LNCaP clone FGC (cell line): ENCODE measurements at places on chromosomes 4 and X.
A peak's percentile ranks its signal among the peaks of the same experiment; 100 is the strongest.

DNA sequence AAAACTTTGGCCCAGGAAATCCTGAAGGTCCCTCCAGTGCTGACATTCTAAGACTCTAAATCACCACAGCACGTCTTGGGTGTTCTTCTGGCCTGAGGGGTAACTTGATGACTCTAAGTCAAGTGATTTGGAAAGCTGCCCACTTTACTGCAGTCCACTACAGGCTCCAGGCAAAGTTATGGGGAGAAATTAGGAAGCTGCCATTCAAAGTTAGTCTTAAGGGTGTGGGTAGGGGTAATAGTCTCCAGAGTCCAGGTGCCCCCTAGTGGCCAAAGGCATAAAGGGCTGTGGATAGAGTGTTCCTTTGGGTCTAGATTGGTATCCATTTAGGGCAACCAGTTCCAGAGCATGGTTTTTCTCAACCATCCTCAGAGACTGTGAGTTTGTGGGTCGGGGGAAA lies 38.7 kb upstream of the SLC16A2 start:
- peak; percentile 4 for DNase-seq

GRCh38 chr4:7782783-7783182 lies 156.9 kb downstream of the AFAP1 start:
- no peak for DNase-seq

GRCh38 chr4:6184169-6184568 lies 16.2 kb downstream of the JAKMIP1 start:
- DNase-seq: no peak

DNA sequence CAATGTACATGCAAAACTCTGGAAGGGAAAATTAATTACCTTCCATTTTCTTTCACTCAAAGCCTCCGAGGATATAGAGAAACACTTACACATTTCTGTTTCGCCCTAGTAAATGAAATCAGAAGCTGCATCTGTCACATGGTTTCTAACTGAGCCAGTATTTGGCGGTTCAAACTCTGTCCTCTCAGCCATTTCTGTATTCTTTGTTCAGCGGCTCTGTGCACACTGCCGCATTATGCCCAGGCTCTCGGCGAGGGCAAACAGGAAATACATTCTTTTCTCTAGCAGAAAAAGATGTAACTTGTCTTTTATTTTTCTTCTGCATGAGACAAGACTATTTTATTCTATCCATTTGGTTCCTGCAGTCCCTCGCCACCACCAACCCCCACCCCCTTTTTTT lies 71.4 kb upstream of the GPM6B start:
- no peak for DNase-seq

- DNase-seq: no peak
Observed at GRCh38 chr4:159343116-159343515, 240.2 kb downstream of the RAPGEF2 start.

GRCh38 chrX:34956916-34957315 lies 14.3 kb downstream of the FAM47B start:
- no peak for DNase-seq

GRCh38 chr4:7286170-7286569 lies 93.8 kb downstream of the SORCS2 start:
- no peak for DNase-seq

DNA sequence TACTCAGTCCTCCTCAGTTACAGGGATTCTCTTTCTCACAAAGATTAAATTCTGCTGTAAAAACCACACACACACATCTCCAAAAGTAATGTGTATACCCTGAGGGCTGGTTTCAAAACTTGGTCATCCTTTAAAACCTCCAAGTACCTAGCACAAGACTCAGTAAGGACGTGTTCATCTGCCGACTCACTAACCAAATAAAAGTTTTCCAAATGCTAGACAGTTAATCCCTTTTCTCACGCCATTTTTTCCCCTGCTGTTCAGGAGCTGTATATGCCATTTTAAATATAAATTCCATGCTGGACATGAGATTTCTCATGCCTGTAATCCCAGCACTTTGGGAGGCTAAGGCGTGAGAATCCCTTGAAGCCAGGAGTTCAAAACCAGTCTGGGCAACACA lies 3.9 kb upstream of the SAT1 start:
- DNase-seq: no peak

DNA sequence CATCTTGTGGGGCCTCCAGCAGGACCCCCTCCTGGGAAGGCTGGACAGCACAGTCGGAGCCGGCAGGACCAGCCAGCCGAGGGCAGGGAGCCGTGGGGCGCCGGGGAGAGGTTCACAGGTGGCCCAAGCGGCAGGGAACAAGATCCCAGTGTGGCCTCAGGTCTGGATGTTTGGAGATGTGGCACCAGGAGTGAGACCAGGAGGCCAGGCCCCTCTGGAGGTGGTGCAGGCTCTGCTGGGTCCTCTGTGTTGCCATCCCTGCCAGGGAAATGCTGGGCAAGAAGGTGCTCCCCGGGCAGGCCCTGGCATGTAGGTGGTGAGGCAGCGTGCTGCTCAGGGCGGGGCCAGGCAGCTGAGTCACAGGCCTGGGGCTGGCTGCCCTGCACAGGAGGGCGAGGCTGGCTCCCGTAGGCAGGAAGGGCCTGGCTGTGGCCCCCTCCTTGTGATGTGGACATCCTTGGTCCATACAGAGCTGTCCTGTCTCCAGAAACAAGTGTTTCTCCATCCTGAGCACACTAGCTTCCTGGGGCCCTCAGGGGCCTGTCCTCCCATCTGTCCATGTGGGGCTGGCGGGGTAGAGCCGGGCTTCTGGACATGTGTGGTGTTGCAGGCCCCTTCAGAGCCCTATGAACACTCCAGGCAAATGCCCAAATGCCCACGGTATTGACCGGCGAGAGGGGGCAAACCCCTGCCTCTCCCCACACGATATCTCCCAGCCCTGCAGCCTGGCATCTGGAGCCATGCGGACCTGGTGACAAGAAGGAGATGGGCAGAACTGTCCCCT lies 4.8 kb upstream of the HGFAC start:
- DNase-seq: peak; percentile 27

- no peak for DNase-seq
Observed at GRCh38 chr4:913280-913618, 18.9 kb downstream of the GAK start.

- no peak for DNase-seq
Observed at GRCh38 chrX:49838374-49838773, 9.3 kb downstream of the PAGE4 start.

DNA sequence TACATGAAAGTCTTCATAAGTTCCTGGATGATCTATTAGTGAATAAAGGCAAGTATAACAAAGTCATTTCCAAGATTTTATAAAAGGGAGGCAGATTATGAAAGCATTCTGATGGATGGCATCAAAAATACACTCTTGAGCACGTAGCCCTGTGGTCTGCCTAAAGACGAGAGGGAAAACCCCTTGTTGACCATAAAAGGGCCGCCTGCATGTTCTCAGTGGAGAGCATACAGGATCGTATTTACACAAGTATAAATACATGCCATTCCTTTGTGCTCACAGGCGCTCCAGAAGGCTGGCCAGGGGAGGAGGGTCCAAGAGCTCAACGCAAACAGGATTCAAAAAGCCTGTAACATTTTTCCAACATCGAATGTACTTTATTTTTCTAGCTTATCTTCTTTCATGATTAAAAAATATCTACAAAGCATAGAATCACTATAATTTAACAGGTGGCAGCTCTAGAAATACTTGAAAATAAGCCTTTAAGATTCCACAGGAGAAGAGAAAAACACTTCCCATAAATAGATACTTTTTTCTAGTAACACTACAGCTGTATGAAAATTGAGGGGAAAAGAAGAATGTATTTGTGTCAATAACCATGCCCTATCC lies 29.6 kb downstream of the PDGFC start:
- DNase-seq: peak; percentile 15

DNA sequence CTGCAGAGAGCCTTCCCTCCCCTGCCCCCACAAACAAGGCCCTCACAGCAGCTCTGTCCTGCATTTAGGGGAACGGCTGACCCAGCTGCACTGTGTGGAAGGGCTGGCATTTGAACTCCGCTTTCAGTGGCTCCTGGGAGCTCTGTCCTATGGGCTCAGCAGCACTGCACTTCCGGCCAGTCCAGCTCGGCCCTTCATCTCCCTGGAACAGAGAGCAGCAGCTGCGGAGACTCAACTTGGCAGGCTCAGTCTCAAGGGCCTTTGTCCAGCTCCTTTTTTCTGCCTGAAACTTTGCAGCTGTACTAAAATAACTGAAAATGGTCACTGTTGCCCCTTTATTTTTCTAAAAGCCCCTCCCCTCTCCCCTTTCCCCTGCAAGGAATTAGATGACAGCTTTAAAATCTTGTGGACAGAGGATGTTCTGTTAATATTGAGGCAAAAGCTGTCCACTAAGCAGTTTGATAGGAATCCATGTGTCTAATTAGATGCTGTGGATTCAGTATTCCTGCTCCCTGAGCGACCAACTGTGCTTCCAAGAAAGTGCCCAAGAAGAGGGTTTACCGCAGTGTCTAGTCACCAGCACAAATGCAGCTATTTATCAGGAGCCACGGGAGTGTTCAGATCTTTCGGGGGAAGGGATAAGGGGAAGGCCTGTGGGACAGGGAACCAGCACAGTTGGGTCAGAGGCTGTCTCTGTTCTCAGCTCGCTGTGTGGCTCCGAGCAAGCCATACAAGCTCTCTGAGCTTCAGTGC lies 133.1 kb downstream of the AFAP1 start:
- no peak for DNase-seq

- no peak for DNase-seq
Observed at GRCh38 chr4:10625131-10625530, 59.4 kb downstream of the CLNK start.

DNA sequence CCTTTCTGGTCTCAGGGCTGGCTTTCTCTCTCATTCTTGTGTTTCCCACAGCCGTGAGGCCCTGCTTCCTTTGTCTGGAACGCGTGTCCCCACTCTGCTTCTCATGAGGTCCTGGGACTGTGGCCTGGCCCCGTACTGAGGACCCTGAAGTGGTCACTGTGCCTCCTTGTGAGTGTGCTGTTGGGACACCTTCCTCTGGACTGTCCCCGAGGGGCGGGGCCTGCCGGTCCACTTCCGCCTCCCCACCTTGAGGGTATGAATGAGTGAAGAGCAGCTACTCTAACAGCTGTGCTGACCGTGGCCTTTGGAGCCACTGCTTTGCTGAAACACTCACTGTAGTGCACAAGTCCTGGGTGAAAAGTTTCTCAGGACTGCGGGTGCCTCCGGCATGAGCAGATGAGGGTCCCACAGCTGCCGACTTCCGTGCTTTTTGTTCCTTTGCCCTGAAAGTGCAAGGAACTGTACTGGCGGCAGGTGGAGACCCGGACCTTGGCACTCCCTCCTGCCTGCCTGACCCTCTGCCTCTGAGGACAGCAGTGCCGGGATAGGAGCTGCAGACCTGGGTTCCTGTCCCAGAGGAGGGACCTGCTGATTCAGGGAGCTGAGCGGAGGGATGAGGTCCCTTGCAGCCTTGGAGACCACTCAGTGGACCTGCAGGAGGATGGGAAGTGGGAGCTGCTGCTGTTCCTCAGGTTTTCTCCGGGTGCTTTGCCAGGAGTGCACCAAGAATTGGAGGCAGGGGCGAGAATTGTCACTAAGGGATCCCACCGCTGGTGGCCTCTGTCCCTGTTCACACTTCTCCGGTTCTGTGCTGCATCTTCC lies 38.0 kb downstream of the HTT-AS start:
- no peak for DNase-seq

- DNase-seq: no peak
Observed at GRCh38 chr4:26937139-26937538, 76.5 kb downstream of the STIM2 start.

- DNase-seq: peak; percentile 33
Observed at GRCh38 chrX:130393451-130394074, 8.1 kb upstream of the GPR119 start.

- DNase-seq: no peak
Observed at GRCh38 chrX:154431341-154431740, 2.9 kb downstream of the ATP6AP1 start.

- DNase-seq: no peak
Observed at GRCh38 chr4:88244816-88245579, 39.4 kb downstream of the PPM1K start.

DNA sequence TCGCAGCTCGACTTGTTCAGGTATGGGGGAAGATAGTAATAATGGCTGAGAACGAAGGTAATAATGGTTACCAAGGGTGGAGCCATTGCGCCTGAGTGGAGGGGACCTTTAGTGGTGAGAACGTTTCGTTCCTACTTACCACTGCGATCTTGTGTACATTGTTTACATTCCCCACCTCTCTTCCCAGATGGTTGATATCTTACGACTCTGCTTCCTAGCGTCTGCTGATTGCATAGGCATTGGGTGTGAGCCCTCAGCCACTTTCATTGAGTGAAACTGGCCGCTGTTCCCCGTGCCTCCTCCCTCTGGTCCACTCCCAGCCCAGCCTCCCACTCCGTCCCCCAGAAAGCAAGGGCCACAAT lies 850 bp downstream of the IGBP1 start:
- peak; percentile 34 for DNase-seq

DNA sequence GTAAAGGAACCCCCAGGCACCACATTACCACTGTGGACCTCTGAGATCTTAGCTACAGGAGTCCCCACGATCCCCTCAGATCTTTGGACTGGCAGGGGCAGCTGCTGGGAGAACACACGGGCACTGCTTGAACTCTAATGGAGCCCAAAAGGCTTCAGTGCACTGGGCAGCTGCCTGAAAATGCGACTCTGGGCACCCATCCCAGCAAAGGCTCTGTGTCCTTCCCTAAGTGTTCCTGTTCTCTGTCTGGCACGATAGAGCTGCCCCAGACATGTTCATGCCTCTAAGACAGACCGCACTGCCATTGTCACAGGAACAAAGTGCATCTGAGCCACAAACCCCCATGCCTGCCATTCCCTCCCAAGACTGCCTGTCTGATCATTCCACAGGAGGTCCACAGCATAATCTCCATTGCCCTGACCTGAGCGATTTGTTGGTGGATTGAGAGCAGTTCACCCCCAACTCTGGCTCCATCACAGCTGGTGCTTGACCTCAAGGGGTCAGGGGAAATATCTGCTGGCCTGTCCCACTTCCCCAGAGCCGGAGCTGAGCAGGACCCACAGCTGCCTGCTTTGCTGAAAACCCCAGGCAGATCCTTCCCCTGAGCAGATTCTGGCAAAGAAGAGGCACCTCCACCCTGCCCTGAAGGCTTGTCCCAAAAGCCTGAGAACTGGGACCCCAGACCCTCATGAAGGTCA lies 436.0 kb upstream of the INTU start:
- no peak for DNase-seq

GRCh38 chrX:9148615-9149399 lies 114.9 kb upstream of the FAM9B start:
- DNase-seq: no peak

DNA sequence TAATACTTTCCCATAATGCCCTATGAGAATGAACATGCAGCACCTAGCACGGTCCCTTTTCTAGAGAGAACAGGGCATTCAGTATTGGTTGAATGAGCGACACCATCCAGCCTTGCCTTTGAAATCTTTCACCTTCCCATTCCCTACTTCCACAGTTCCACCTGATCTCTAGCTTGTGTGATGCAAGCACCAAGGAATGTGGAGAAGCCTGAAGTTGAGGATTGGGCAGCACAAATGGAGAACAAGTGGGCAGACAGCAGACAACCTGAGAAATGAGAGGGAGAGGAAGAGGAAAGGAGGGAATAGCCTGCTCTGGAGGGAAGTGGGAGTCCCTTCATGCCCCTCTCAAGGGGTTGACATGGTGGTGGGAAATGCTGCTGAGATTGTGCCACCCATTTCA lies 365.1 kb upstream of the CXorf51A start:
- no peak for DNase-seq

GRCh38 chr4:183766140-183766539 lies 107.0 kb downstream of the TRAPPC11 start:
- no peak for DNase-seq

GRCh38 chr4:39528061-39528465 lies 824 bp upstream of the UGDH start:
- DNase-seq: no peak
